ENCODE measurements at places on chromosomes 5 and 9. TPM values are rescaled to one million over a fixed set of nuclear protein-coding genes. Genes with fewer than 3 reads are reported as not detected.

- no peak for DNase-seq
Measured at GRCh38 chr5:135306557-135306956, 92.5 kb downstream of the MACROH2A1 start.

GRCh38 chr5:143554918-143555477 lies 151.5 kb upstream of the NR3C1 start:
- peak; percentile 79 for DNase-seq

DNA sequence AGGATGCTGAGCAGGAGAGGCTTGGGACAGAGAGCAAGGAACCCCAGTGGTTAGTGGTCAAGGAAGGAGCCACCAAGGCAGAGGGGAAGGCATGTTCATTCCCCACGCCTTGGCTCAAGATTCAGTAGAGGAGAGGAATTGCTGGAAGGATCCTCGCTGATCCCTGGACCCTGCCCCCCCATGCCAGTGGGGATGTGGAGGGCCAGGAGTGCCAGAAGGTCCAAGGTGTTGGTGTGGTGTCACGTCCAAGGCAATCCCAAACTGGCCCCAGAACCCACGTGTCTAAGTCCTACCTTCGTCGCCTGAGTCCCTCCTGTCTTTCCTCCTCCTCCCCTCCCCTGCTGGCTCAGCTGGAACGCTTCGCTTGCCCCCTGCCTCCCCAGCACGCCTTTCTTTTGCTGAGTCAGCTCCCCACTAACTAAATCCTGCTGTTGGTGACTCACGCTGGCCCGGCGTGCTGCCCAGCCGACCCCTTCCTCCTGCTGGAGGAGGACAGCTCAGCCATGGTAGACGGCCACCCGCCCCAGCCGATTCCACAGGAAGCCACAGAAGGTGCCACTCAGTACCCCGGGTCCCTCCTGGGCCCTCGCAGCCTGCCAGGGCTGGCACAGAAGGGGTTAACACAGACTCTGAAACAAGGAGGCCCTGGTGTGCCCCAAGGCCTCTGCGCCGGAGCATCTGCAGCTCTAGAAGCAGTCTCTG lies 37.6 kb upstream of the ORM1 start:
- DNase-seq, result peak; percentile 94

The KLHL3 gene
- total RNA-seq, result 3.0 TPM

The ACER2 gene
- 0.64 TPM for total RNA-seq

The IL33 gene
- 7.3 TPM for total RNA-seq

The LARP1 gene
- total RNA-seq, result 120 TPM

The MOCS2 gene
- 47.7 TPM for total RNA-seq

The RAB3C gene
- total RNA-seq, result not detected

The RNF183 gene
- not detected for total RNA-seq

Measured in fibroblast of villous mesenchyme (primary cell).